Stimulated activated CD4-positive, alpha-beta T cell treated with anti-CD3 and anti-CD28 coated beads, Interleukin-4, amount 100 ng/mL, for 48 hours (primary cell): ENCODE measurements at places on chromosomes 4 and X.

GRCh38 chrX:71604796-71605568, 13.3 kb downstream of the CXCR3 start:
- no peak for DNase-seq

DNA sequence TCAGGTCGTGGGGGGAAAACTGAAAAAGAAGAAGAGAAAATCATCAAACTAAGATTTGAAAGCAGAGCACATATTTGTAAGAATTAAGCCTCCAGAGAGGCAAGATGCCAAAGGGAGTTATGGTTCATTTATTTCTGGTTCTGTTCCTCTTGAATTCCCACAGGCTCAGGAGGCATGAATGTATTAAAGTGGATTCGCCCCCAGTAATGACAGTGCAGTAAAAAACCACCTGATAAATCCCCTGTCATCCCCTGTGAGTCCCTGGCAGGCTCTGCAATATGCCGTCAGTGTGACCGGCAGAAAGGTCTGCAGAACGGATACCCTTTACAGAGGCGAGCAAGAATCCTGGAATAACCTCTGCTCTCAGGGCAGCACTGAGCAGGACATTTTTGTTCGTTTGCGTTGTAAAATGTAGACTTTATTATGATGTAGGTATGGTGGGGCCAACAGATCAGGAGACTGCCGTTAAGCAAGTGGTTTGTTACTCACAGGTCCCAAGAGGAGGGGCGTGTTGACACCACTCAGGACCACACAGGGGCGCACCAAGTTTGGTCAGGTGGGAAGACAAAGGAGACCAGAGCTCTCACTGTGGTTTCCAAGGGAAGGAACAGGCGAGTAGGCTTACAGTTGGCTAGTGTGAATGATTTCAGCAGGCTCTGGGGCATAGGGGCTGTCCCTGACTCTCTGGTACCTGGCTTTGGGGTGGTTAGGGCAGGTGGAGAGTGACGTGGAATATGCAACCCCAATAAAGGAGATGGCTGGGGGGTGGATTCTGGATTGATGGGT, 75.3 kb downstream of the DHRSX start:
- no peak for DNase-seq

GRCh38 chr4:99863-100262, 24.4 kb upstream of the ZNF718 start:
- no peak for DNase-seq

GRCh38 chrX:128929271-128930057, 593.8 kb downstream of the SMARCA1 start:
- DNase-seq, result no peak

- no peak for DNase-seq
These were observed 1.5 kb downstream of the MAB21L2 start for GRCh38 chr4:150583287-150584110.

DNA sequence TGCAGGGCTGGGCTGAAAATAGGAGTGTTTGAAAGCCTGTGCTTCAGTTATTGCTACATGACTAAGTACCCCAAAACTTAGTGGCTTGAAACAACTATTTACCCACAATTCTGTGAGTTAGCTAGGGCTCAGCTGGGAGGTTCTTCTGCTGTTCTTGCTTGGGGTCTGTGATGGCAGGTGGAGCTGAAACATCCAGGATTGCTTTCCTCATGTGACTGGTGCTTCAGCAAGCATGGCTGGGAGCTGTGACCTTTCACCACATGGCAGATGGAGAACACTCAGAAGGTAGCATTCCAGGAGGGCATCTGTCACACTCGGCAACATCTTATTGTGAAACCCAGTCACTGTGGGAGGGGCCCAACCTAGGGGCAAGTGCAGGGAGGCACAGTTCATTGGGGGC, 57.0 kb upstream of the TBC1D14 start:
- no peak for DNase-seq

DNA sequence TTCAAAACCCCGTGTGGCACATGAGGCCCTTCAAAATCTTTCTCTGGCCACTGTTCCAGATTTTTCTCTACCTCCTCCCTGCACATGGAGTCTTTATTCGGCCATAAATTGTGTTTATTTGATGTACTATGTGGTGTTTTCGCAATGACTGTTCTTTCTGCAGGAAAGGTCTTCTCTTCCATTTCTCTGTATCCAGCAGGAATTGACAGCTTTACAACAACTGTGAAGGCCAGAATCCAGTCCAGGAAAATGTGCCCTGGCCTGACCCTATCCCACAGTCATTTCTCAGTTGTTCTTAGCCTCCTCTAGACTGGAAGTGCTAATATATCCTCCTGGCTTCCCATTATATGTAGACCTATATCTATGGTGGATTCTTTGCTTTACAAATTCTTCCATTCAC, 191.4 kb downstream of the COL25A1 start:
- no peak for DNase-seq

- DNase-seq, result no peak
These were observed 297.5 kb downstream of the DCTD start for GRCh38 chr4:182619660-182620059.

- no peak for DNase-seq
These were observed 821 bp downstream of the CXCL8 start for GRCh38 chr4:73741031-73741749.

DNA sequence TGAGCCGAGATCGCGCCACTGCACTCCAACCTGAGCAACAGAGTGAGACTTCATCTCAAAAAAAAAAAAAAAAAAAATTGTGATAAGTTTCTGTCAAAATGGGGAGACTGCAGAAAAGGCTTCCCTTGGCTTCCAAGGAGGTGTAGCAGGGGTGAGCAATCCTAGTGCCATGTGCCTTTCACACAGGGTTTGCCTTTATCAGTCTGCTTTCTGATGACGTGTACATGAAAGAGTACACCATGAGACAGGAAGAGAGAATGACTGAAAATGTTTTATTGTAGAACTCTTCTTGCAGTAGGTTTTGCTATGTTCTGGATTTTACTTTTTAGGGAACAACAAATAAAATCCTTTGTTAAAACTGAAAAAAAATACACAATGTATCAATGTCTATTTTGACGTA, 23.4 kb upstream of the ZFP42 start:
- no peak for DNase-seq

GRCh38 chr4:136392576-136392975, 1139.7 kb downstream of the PCDH18 start:
- DNase-seq, result no peak

DNA sequence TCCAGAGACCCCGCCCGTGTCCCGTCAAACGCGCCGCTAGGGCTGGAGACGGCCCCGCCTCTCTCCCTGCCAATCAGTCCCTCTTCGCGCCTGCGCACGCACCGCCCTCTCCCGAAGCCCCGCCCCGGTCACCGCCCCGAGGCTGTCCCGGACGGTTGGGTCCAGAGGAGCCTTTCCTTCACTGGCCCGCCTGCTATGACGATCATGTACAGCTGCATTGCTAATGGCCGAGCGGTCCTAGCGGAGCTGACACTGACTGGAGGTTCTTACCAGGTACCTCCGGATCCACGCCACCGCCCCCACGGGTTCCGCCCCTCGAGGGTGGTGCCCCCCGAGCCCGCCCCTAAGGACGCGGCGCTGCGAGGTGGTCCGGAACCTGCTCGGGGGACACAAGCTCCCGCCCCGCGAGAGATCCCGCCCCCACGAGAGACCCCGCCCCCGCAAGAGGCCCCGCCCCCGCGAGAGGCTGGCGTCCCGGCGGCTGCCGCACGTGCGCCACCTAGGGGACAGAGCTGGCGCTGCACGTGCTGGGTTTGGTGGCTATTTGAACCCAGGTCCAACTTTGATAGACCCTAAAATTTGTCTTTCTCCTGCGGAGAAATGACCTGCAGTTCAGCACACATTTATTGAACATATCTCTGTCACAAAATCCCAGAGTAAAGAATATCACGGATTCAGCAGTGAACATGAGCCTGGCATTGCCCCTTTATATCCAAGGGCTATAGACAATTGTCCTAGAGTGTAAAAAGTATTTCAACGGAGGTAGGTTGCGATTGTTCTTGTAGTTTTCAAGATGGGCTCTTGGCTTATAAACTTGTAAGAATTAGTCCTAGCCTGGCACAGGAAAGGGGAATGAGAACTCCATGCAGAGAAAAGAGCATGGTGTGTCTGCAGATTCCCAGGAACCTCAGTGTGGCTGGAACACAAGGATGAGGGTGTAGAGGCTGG, 88.7 kb downstream of the HNRNPD start:
- DNase-seq, result peak; percentile 98

DNA sequence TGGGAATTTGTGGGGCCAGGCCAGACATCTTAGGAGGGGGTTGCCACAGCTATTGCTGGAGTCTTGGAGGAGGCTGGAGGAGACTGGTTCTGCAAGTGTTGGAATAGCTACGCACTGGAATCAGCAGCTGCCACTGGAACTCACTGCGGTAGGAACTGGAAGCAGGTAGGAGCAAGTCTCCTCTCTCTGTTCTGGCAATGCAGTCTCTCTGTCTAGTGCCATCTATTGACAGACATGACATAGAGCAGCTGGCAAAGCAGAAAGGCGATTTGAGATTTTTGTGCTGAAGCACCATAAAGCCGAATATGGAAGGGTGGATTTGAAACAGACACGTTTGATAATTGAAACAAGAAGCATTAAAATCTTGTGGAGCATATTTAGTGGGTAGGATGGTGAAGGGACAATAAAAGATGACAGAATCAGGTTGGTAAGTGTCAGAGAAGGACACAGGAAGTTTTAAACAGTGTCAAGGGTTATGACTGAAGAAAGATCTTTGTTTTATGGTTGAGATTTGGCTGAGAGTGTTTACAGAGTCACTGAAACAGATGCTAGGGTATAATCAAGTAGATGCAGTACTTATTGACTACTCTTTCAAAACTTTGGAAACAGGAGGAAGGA, 23.5 kb upstream of the SYNPO2 start:
- no peak for DNase-seq

DNA sequence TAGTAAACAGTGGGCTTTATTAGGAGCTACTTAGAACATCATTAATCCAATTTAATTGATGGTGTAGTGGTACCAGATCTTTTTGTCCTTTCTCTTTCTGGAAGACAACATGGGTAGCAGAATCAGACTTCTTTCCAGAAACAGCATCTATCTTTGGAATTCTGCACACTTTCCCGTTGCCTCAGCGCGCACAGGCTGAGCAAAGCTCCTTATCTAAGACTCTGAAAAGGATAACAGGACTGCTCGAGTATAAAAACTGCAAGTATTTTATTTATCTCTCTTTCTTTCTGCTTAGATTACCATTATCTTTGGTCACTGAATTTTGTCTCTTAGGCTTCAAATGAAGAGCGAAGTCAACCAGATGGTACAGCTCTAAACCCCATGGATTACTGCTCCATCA, 191.7 kb downstream of the DHX15 start:
- no peak for DNase-seq

DNA sequence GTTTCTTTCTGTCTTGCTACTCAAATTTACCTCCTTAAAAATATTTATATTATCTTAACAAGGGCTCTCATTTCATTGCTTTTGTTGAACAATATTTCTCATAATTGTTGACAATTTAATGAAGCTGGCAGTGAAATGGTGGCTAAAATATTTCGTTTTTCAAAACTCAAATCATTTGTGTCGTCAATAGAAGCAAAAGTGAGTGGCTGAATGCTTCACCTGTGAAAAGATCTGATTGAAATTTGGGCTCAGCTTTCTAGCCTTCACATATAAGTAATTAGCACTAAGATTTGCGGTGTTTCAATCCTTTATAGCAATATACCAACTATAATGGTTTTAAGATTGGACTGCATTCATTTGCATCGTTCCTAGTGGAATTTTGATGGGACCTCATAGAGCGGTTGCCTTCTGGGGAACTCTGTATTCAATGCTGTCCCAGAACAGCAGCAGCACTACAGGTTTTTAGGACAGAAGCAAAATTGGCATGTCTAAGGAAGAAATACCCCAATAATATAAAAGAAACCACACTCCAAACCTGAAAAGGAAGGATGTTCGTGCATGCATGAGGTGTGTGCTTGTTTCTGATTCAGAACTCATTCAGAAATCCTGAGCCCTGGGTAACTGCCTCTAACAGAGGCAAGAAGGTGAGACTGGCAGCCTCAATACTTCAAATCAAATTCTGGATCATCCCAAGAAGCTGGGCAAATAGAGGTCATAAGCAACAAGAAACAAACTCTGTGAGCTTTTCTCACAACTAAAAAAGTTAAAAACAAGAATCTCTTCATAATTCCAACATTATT, 2.5 kb downstream of the CXCL1 start:
- DNase-seq, result no peak

GRCh38 chrX:20951016-20951810, 423.0 kb upstream of the CNKSR2 start:
- DNase-seq, result no peak

DNA sequence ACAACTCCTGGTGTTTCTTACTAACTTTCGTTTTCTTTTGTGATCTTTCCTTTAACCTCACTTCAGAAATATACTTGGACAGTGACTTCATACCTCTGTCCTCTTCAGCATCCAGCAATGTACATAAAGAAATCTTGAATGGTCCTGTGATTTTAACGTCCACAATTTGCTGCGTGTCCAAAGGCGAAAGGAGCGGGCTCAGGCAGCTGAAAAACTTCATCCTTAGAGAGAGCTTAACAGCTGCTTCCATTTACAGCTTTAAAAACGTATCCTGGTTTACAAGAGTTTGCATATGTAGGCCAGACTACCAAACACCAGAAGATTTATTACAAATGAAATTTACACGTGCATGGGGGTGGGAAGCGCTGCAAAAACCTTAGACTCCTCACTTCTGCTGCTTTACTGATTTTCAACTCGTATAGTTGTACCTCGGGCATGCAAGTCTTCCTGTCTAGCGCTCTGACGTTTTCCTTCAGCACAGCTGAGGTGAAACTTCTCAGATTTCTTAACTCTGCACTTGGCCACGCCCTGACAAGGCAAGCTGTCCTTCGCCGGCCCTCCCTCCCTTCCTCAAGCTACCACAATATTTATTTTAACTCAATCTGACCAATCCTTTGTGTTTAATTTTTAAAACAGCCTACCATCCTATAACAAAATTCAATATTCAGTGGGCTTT, 406.4 kb downstream of the FAM47A start:
- DNase-seq, result no peak

- DNase-seq, result no peak
These were observed 31.3 kb downstream of the CRLF2 start for GRCh38 chrX:1181170-1181569.

- no peak for DNase-seq
These were observed 298.5 kb upstream of the BMP3 start for GRCh38 chr4:80732010-80732409.

DNA sequence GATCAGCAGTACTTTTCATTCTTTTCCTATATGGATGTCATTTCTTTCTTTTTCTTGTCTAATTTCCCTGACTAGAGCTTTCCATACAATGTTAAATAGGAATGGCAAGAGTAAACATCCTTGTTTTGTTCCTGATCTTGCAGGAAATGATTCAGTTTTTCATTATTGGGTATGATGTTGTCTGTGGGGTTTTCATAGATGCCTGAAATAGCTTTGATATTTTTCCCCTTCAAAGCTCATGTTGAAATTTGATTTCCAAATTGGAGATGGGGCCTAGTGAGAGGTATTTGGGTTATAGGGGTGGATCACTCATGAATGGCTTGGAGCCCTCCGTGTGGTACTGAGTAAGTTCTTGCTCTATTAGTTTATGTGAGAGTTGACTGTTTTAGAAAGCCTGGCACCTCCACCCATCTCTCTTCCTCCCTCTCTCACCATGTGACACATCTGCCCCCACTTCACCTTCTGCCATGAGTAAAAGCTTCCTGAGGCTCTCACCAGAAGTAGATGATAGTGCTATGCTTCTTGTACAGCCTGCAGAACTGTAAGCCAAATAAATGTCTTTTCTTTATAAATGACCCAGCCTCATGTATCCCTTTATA, 22.3 kb upstream of the VSIG1 start:
- DNase-seq, result no peak
